Left hindlimb (tissue), 1 donor: ENCODE measurements at places on chromosomes 12 and 14.

GRCh38 chr12:58487255-58487654 is 433.0 kb downstream of the LRIG3 start:
- no peak for DNase-seq

GRCh38 chr12:26854031-26854390 is 21.0 kb upstream of the ITPR2 start:
- DNase-seq: no peak

- DNase-seq: no peak
Measured at GRCh38 chr14:43647302-43647701, 859.8 kb downstream of the FSCB start.

- DNase-seq: peak; percentile 38
Measured at GRCh38 chr14:37623426-37623951, 28.1 kb downstream of the TTC6 start.

DNA sequence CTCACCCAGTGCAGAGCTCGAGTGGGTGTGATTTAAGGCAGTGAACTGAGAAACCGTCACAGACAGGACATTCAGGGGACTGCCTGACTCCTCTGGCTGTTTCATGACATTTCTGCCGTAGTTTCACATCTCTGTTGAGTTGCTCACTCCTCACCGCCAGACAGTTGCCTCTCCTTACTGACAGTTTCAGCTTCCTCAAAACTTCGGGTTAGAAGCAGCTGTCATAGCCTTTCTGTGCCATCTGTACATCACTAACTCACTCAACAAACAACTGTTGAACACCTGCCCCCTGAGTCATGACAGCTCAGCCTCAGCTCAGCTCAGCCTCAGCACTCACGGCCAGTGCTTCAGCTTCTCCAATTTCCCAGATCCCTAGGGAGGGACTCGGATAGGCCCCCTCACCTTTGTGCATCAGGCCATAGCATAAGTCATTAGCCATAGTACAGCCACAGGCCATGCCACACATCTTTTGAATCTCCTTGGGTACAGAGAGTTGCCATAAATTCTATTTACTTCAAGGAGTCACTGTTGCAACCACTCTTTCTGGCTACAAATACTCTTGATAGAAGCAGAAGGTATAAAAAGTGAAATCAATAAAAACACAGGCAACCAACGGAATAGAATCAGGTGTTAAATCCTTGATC is 6.2 kb upstream of the SLC15A4 start:
- no peak for DNase-seq

GRCh38 chr12:128091951-128092382 is 175.0 kb upstream of the TMEM132C start:
- no peak for DNase-seq

DNA sequence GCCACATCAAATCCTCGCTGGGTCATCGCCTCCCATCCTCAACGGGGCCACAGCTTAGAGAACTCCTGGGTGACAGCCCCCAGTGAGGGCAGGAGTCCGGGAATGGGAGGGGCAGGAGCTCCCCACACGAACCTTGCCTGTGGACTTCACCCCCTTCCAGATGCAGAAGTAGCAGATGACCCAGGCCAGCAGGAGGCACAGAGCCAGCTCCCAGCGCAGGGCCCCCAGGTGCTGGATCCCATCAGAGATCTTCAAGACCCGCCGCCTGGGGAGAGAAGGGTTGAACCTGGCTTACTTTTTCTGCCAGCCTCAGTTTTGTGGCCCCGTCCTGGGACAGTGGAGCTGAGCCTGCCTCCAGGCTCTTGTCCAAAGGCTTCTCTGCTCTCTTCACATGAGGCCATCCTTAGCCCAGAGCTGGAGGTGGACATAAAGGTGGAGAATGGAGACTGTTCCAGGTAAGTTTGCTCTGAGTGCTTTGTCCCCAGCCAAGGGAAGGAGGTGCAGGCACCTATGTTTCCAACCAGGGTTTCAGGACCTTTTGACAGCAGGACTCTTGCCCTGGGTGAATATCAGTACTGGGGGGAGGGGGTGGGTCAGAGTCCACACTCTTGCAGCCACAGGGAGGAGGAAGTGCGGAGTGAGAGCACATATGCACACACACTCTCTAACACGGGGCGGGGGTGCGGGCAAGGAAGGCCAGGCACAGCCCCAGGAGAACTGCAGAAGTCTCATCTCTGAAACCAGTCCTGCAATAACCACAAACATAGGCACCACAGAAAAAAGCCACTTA is 23.3 kb upstream of the SLC6A12 start:
- DNase-seq: no peak

GRCh38 chr12:14886271-14886670 is 617 bp upstream of the MGP start:
- DNase-seq: no peak

DNA sequence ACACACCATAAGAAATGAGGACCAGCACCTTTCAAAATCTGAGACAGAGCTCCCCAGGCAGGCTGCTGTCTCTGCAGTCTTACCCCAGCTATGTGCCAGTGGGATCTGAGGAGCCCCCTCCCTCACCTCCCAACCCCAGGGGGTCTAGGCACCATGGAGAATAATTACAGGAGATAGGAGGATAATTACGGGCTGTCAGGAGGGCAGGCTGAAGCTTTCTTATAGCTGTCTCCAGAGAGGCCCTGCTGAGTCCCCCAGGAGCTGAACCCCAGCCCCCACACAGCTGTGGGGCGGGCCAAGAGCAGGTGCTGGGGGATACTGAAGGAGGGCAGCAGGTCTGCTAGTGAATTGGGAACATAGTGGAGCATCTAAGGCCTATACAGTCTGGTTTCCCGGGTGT is 6.8 kb downstream of the CPNE6 start:
- DNase-seq: no peak

DNA sequence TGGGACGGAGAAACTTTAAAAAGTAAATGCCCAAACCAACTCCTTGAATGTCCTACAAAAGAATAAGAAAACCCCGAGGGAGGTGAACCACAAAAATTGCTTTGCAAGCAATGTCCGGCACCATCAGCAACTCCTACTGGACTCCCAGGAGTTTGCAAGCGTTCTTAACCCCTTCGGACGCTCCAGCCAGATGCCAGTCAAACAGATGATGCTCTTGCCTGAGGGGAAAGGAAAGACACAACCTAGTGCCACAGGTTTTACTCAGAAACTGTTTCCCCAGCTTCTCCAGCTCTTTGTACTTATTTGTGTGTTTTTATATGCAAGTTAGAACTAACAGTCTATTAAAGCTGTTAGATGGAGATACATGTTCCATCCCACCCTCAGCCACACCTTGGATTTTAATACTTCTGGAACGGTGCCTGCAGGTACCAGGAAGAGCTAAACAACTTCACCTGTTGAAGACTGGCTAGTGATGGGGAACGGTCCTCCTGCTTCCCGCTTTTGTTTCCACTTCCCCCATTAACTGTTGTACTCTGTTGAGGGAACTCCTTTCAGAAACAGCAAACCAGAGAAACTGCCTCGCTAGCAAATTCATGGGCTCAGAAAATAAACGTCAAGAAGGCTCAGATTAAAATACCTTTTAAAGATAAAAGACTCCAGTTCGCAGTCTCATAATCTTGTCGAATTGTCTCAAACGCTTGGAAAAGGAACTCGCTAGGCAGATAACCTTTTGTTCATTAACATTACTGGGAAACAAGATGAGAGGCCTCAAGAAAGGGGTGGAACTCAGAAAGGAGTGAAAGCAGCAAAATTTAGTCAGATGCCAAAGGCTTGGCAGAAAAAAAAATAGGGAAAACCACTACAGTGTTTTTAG is 1.1 kb upstream of the FERMT2 start:
- DNase-seq: peak; percentile 75

- no peak for DNase-seq
Measured at GRCh38 chr12:102755266-102755665, 161.8 kb downstream of the PAH start.

DNA sequence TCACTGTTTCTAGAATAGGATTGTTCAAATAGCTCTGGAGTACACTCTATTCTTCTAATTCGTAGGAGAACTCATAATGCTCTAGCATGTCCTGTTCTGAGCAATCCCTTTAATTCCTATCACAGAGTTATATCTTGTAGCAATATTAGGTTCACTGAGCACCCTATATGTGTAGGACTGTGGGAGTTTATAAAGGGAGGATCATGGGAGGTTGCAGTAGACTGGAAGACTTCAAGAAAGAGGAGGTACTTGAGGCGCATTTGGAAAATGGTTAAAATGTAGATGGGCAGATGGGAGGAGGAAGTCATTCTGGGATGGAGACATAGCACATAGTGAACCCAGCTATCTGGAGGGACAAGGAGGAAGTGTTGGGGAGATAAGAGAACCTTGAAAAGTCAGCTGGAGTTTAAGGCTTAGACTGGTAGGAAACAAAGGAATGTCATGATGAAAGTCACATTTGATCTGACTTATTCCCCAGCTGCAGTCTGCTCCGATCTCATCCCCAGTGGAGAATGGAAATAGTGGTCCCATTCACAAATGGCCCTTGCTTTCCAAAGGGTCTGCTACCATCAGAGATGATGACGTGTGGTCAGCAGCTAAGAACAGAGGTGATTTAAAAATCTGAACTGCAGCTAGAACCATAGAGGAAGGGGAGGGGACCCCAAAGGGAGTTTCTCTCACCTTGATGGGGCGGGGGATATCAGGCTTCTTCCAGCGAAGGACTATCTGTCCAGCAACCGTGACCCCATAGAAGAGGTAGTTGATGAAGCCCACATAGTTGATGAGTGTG is 10.1 kb upstream of the CEBPE start:
- DNase-seq: no peak

GRCh38 chr12:65567820-65568219 is 256.5 kb upstream of the HMGA2 start:
- no peak for DNase-seq

GRCh38 chr12:128513331-128513730 is 246.4 kb downstream of the TMEM132C start:
- DNase-seq: no peak

DNA sequence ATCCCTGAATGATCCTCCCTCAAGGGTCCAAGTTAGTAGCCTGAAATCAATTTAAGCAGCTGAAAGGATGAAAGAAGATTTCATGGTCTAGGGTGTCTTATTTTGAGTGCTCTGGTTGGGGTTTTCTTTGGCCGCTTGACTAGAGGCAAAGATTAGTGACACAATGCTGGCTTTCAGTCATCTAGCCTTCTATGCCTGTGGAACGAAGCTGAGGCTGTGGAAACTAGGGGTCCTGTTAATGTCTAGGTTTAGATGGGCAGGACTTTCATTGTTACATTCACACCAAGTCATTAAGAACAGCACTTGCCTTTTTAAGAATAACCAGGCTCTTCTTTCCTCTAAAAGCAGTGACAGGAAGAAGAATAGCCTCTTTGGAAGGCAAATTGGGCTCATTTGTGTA is 253.8 kb upstream of the E2F7 start:
- DNase-seq: no peak

DNA sequence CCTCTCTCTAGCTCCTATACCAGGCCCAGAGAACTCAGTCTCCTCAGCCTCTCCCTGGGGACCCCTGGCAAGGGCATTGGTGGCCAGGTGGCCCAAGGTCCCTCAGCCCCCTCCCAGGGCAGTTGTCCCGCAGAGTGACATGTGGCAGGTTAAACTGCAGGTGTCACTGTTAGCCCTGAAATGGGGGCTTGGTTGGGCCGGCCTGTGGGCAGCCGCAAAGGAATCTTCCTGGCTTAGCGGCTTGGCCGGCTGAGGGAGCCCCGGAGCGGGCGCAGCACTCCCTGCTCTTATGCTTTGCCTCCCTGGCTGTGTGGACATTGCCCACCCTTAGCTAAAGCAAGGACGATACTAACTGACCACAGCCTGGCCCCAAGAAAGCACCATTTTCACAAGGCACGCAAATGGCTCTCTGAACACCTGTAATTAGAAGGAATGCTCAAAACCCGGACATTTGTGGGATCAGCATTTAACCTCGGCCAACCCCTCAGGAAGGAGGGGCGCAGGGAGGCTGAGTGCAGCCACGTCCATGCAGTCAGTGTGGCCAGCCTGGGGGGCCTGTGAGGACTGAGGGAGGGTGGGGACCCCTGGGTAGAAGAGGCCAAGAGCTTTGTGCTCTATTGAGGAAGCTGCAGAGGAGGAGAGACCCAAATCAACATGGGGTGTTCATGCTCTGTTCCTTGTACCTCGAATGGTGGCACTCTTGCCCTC is 82.2 kb downstream of the PAPOLA start:
- DNase-seq: peak; percentile 71

DNA sequence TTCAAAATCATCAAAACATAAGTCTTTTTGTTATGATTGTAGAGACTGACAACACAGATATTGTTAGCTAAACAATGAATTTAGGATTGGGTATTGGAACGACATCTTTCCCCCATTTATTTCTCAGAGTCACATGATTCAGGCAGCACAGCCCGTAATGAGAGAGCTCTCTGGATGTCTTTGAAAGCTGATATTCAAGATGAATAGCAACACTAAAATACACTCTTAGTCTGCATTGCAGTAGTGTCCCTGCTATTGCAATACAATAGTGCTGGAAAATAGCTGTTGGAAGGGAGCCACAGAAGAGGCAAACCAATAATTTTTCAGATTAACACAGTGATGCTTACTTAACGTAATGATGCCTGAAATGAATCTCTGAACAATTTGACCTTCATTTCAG is 9.9 kb downstream of the GTSF1 start:
- no peak for DNase-seq

- no peak for DNase-seq
Measured at GRCh38 chr14:36212577-36212976, 36.1 kb upstream of the PTCSC3 start.

- DNase-seq: no peak
Measured at GRCh38 chr14:100096656-100097055, 31.4 kb downstream of the EVL start.

GRCh38 chr12:111451649-111452129 is 46.0 kb downstream of the SH2B3 start:
- no peak for DNase-seq

GRCh38 chr14:22472466-22472865 is 116.6 kb downstream of the DAD1 start:
- no peak for DNase-seq

DNA sequence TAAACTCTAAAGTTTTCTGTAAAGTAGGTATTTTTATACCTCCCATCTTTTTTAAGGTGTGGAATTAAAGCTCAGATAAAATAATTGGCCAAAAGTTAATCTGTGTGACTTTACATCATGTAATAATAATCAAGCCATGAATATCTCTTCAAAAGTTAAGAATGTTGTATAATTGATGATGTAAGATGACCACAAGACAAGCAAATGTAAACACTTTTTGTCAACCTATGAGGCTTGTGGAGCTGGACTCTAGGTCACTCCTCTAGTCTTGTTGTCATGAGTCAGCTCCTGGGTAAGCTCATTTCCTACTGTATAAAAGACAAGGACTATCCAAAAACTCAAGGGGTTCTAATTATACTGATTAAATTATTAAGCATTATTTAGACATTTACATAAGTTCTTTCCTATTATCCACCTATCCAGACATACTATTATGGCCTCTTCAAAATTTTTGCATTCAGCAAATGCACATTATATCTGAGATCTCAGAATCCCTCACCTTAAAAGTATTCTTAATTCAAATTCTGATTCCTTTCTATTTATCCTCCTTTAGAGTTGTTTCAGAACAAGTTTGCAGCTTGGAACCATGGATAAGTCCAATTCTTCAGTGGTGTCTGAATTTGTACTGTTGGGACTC is at the start of gene OR4K5:
Gene OR4K5, plus strand, starts transcription at position 587 of the 637 bp plus-strand sequence. Its CDS starts 0 bp downstream, at position 587.
- DNase-seq: no peak

- no peak for DNase-seq
Measured at GRCh38 chr12:121468499-121468801, 68.5 kb downstream of the RNF34 start.
